Hippocampal formation (tissue), 2 donors: ENCODE measurements at places on chromosomes 5 and 9.

GRCh38 chr9:71383308-71383940 lies 262.0 kb upstream of the TRPM3 start:
- DNase-seq = no peak

GRCh38 chr5:154118385-154118784 lies 72.1 kb upstream of the GALNT10 start:
- no peak for DNase-seq

DNA sequence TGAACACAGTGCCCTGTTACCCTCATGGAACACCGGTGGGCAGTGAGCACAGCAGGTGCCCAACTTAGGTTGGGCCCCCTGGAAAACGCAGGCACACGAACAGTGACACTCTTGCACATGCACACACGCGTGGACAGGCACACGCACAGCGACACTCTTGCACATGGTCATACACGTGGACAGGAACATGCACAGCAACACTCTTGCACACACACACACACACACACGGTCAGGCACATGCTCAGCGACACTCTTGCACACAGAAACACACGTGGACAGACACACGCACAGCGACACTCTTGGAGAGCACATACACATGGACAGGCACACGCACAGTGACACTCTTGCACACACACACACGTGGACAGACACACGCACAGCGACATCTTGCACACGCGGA lies 559.4 kb upstream of the ADAMTS16 start:
- DNase-seq = no peak

- DNase-seq = peak; percentile 1
Measured at GRCh38 chr5:15421921-15422412, 78.0 kb upstream of the FBXL7 start.

GRCh38 chr9:93110311-93110855 lies 14.4 kb downstream of the CARD19 start:
- no peak for DNase-seq

- no peak for DNase-seq
Measured at GRCh38 chr5:76926329-76927105, 26.3 kb upstream of the CRHBP start.

- no peak for DNase-seq
Measured at GRCh38 chr9:89412541-89412940, 85.4 kb downstream of the SEMA4D start.

DNA sequence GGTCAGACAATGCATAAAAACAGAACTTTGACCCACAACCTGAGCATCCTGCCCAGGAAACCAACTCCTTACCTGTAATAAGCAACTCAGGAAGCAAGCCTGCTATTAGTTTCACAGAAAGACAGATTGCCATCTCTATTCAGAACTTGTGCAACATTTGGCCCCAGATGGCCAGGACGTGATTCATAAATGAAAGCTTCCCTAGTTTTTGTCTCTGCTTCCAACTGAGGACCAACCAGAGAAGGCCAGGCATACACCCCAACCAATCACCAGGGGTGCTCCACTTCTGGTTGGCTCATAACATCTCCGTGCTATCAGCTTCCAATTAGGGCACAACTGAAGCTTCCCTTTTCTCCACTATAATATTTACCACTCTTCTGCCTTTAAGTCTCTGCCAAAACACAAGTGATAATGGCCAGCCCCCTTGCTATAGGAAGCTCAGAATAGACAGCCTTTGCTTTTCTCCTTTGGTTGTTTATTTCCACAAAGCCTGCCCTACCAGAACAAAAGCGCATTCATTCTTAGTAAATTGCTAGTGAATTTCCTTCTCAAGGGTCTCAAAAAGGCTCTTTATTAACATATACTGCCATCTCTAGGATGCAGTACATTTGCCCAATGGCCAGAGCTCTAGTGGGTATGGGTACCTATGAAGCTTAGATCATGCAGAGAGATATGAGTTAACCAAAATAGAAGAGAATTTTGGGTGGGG lies 289.7 kb upstream of the DAP start:
- DNase-seq = no peak

GRCh38 chr5:75045071-75045470 lies 7.3 kb downstream of the GCNT4 start:
- DNase-seq = no peak

DNA sequence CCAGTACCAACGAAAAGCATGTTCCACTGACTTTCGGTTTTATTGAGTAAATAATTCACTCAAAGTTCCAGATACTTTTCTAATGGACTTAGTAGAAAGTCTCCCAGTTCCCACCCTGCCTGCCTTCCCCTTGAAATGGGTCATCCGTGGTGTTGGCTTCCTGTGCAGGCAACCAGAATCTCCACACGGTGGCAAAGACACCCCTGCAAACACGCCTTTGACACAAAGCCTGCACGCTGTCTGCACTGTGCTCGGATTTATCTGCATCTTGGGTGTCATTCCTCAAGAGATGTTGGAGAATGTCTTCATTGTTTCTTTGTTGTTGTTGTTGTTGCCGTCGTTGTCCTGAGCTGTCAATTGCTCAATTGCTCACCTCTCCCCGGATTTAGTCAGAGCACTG lies 150.0 kb upstream of the IRX2 start:
- DNase-seq = no peak

DNA sequence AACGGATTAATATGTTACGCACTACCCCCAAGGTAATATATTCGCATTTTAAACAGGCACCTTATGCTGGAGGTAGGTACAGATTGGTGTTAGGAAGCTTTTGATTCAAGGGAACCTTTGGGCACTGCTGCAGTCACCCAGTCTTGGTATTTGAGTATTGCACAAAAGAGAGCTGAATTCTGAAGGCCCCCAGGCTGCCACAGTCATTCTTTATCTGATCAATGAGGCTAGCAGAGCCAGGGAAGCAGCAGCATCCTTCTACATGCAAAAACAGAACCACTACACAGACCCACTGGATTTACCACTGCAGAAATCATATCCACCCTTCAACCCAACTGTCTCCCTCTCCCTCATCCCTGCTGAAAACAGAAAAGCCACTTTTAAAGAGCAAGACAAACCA lies 121.2 kb upstream of the GRIN3A start:
- DNase-seq = no peak

DNA sequence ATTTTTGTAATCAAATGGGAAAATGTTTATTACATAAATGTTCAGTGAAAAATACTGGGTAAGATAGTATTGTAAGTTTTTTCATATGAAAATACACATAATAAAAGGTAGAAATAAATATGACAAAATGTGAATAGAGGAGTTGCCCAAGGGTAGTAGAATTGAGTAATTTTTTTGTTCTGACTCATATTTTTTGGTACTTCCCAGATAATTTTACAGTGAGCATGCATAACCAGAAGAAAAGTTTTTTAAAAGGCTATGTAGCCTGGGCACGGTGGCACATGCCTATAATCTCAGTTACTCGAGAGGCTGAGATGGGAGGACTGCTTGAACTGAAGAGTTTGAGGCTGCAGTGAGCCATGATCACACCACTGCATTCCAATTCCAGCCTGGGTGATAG lies 116.9 kb downstream of the PIP5K1B start:
- no peak for DNase-seq

- peak; percentile 19 for DNase-seq
Measured at GRCh38 chr9:130884542-130885483, 11.8 kb downstream of the QRFP start.

- DNase-seq = no peak
Measured at GRCh38 chr5:68334553-68334886, 119.0 kb downstream of the PIK3R1 start.

DNA sequence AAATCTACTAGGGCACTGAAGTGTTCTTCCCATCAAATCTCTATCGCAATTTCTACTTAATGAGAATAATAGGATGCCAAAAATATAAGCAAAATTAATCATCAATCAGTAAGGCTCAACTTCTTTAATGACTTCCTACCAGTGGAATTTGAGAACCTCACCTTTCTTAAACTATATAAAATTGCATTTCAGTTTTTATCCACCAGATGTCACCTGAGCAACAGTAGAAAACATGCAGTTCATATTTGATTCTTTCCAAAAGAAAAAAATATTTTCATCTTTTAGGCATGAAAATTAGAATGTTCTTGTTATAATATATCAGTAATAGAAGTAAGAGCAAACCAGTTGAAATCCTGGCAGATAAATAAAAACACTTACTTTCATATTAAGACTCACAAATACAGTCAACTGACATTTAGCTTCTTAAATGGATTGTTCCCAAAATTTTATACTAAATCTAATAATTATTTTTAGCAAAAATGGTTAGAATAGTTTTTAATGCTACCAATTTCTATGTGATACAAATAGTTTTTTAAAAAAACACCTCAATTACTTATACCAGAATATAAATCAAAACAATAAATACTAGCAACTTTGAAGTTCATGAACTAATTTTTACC lies 13.4 kb upstream of the CCDC112 start:
- no peak for DNase-seq

DNA sequence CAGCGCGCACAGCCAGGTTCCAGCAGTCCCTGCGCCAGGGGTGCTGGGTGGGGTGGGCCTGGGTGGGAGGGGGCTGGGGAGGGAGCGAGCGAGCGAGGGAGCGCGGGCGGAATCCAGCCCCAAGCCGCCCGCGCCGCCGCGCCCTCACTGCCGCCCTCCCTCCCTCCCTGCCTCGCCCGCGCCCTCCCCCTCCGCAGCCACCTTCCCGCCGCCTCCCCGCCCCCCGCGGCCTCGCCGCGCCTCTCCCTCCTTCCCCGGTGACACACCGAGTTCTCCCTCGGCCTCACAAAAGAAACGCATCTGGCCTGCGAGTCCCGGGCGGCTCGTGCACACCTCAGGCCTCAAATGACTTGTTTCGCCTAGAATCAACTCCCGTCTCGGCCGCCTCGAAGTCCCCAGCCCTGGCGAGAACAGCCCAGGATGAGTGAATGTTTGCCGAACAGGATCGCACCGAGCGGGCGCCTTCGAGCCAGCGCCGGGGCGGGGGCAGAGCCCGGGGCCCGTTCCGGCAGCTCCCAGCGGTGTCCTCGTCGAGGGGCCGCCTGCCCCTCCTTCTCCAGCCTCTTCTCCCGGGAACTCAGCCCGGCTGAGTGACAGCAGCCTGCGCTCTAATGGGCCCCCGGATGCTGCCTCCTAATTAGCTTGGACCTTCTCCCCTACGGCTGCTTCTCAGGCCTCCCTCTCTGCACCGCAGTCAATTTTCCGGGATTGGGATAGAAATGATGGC lies 371 bp upstream of the PITX1 start:
- no peak for DNase-seq

- DNase-seq = no peak
Measured at GRCh38 chr9:94301583-94301982, 26.9 kb downstream of the NUTM2F start.

- no peak for DNase-seq
Measured at GRCh38 chr9:122039234-122039633, 53.9 kb downstream of the TTLL11 start.

- DNase-seq = no peak
Measured at GRCh38 chr5:54390015-54390414, 65.5 kb upstream of the HSPB3 start.

DNA sequence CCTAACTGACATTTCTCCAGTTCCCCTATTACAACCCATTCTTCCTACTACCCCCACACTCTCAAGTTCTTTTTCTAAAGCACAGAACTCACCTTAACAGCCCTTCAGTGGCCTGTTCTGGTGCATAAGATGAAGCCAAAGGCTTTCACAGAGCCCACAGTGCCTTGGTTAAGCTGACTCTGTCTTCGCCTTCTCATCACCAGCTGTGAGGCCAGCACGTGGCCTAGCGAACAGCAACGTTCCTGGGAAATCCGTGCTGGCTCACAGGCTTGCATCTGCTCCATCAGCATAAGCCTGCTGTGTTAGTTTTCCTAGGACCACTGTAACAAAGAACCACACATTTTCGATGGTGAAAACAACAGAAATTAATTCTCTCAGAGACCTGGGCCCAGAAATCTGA lies 67.9 kb upstream of the LPAR1 start:
- DNase-seq = no peak

- DNase-seq = peak; percentile 17
Measured at GRCh38 chr5:168920019-168920810, 341.0 kb upstream of the PANK3 start.

DNA sequence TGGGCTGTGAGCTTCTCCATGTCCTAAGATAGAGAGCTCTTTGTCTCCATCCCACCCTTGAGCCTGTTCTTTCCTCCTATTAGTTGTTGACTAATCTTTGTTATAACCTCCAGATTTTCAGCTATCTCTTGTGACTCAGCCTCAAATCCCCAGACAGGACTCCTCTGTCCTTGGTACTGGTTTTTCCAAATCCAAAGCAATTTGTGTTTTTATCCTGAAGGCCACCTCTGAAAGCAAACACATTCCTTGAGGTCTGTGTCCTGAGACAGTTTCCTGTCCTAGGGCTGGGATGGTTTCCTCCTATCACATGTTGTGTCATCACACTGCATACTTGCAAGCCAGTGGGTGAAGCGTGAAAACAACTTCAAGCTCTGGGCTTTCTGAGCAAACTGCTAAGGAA lies 8.5 kb downstream of the TNC start:
- DNase-seq = no peak

DNA sequence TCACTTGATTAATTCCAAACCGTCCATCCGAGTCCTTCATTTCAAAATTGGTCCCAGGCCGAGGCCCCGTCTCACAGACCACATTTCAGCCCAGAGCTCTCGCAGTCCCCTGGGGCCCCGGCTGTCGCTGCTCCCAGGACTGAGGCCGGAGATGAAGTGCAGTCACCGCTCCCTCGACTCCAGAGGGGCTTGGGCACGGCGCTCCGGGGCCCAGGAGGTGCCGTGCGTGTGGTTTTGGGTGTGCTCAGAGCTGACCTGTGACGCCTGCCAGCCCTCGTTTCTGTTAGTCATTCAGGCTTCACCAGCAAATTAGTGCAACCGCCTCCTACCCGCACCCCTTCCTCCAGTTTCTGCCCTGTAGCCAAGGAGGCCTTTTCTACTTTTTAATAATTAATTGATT lies 48.7 kb upstream of the PHYKPL start:
- DNase-seq = no peak

DNA sequence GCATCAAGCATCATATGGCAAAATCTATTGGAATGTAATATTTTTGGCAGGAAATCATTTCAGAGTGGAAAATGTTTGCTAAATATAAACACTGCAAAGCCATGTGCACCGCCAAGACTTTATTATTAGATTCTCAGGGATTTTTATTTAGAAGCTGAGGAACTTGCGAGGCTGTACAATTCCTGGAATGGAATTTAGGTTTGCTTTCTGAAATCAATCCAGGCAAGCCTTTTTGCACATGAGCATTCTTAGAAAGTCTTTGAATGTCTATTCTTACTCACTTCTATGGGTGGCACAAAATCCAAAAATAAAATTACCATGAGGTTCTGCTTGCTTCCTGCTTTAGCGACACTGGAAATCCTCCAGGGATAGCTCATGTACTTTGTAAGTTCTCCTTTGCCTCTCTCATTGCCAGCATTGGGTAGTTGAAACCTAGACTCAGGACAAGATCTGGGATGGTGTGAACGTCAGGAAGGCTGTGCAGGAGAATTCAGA lies 71.5 kb upstream of the PALM2AKAP2 start:
- no peak for DNase-seq

- DNase-seq = no peak
Measured at GRCh38 chr5:81265101-81265500, 32.0 kb downstream of the CKMT2 start.

DNA sequence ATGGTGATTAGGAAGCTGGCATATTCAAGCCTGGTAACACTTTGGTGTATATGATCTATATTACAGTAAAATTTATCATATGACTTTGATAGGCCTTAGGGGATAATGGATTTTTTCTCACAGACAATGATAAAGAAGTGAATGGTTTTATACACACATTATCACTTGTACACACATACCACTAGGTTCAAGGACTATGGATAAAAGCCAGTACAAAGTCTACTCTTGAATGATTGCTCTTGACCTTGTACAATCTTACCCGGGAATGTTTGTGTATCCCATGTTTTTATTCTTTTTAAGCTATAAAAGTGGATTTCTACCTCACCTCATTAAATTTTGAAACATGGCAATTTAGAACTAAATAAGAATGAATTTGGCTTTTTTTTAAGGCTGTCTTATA lies 414.5 kb upstream of the ADAMTSL1 start:
- no peak for DNase-seq

- DNase-seq = no peak
Measured at GRCh38 chr5:1727571-1727970, 72.1 kb downstream of the MRPL36 start.
